ENCODE measurements at places on chromosomes 7 and 10.

DNA sequence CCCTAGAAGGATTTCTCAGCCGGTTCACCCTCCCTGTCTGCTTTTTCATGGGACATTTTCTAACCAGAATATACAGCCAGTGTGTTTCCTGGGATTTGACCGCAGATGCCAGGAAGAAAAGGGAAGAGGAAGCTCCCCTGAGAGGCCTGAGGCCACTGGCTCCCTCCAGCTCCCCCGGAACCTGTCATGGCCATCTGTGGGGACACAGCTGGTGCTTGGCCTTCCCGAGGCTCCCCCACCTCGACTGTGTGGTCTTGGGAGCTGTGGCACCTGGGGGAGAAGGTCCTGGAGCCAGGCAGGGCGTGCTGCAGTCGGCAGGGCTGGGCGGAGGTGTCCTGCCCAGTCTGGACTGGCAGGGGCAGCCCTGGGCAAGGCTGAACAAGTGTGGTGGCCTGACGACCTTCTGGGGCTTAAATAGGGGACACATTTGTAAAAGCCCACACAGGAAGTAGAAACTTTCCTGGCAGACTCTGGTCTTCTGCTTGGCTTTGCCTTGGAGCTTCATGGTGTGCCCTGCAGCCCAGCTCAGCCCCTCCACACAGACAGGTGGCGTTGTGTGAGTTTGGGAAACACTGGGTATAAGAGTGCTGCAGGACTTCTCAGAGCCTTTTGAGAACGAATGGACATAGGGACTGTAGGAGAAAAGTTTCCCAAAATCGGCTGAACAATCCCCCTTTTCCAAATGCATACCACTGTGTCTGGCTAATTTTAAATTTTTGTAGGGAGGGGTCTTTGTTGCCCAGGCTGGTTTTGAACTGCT, 6.8 kb downstream of the BRI3 start:
- DNase-seq, result no peak

- no peak for DNase-seq
These were observed 335.9 kb downstream of the XPNPEP1 start for GRCh38 chr10:109587366-109587765.

DNA sequence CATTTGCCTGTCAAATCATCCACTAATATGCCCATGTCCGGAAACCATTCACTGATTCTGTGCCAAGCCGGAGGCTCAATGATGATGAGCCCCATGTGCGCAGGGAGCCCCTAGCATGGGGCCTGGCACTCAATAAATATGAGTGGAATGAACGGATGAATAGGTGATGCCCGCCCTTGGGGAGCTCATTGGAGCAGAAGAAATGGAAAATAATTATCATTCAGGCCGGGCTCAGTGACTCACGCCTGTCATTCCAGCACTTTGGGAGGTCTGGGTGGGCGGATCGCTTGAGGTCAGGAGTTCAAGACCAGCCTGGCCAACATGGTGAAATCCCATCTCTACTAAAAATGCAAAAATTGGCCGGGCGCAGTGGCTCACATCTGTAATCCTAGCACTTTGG, 11.0 kb downstream of the RHBDD2 start:
- DNase-seq, result no peak

DNA sequence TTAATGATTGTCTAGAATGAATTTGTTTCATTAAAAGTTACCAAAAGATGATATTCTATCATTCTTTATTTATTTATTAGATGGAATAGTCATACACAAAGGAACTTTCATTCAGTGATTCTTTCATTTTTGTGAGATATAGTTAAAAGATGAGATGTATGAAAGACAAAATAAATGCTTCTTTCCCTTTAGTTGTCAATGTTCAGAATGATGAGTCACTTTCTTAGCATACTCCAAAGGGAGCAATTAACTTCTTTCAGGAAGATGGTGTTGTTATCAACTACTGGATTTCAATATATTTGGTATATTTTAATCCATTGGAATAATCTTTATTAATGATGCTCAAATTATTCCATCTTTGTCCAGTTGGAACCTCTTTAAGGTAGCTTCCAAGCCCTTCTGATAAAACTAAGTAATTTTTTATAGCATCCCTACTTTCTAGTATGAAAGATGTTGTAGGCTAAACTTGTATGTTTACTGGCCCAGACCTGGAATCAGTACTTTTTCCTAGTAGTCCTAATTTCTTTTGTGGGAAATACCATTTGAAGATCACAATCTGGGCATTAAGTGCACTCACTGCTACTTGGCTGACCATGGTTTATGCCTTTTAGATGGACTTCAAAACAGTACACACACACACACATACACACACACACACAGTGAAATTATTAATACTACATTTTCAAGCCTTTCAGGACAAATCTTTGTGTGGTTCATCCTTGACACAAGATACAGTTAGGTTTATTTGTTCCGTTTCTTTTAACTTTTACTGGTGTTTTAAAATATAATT, 2.5 kb downstream of the GIMAP7 start:
- DNase-seq, result no peak

- no peak for DNase-seq
These were observed 62.6 kb downstream of the IKZF1 start for GRCh38 chr7:50367100-50367499.

GRCh38 chr10:106255111-106255678, 909.3 kb downstream of the SORCS1 start:
- no peak for DNase-seq

DNA sequence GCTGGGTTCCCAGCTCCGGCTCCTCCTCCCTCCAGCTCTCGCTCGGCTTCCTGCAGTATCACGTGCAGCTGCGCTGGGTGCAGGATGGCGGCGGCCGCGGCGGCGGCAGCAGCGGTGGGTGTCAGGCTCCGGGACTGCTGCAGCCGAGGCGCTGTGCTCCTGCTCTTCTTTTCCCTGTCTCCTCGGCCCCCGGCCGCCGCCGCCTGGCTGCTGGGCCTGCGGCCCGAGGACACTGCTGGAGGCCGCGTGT, at the start of gene CNNM1:
TSS of gene CNNM1 (plus strand) at position 53 of the 250 bp plus-strand sequence. CDS start at position 85, 32 bp downstream.
- no peak for DNase-seq

- no peak for DNase-seq
These were observed 161.0 kb upstream of the RNF32 start for GRCh38 chr7:156479596-156479995.

GRCh38 chr10:10078446-10078845, 939.2 kb upstream of the CELF2 start:
- DNase-seq, result no peak

DNA sequence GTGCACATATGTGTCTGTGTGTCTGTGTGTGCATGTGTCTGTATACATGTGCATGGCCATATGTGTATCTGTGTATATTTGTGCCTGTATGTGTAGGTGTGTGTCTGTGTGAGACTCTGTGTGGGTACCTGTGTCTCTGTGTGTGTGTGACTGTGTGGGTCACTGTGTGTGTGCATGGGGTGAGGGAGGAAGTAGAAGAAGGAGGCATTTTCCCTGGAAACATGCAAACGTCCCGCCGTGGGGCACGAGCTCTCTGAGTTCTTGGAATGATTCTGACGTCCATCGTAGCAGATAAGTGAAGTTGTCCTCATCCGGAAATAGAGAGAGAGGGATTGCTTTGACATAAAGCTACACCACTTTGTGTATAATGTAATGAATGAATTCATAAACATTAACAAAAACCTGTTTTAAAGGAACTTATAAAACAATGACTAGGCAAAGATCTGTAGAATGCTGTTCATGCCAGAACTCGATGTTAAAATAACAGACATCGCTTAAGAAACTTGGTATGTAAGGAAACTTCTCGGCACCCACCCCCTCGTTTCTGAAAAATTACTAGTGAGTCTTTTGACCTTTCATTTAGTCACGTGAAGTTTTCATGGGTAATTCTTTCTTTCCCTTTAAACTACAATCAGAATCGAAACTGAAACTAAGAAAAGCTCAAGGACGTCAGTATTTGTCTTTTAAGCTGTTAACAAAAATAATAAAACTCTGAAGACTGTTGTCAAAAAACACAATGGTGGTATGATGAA, 43.6 kb upstream of the KLF6 start:
- DNase-seq, result no peak

GRCh38 chr10:30853066-30853465, 178.6 kb downstream of the ZNF438 start:
- no peak for DNase-seq

DNA sequence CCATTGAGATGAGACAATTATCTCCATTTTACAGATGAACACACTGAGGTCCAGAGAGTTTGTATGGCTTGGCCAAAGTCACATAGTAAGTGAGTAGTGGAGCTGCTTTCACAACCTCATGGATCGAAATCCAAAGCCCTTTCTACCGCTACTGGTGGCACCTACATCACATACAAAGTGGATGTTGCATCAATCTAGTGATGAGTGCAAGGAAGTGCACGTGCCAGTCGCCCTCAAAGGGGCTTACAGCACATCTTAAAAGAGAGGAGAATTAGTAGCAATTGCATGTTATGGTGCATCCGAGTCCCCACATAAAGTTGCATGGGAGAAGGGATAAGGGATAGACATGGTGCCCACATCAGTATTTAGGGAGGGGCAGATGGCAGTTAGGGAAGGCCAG, 31.0 kb upstream of the GPR26 start:
- DNase-seq, result no peak

DNA sequence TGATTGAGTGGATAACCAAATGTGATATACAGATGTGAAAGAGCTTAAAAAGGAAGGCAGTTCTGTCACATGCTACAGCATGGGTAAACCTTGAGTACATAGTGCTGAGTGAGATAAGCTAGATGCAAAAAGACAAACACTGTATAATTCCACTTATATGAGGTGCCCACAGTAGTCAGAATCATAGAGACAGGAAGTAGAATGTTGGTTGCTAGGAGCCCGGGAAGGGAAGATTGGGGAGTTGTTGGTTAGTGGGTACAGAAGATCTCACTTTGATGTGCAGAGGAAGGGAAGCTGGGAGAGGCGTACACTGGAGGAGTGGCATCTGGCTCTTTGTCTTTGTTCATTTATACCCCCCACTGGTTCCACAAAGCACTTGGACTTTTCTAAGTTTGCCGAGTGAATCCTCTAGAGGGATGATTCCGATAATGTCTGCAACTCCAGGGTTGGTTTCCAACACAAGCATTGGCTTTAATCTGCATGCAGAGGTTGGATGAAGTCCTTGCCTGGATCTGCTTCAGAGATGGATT, 39.5 kb downstream of the TSPAN14 start:
- DNase-seq, result no peak
